ENCODE measurements at places on chromosomes 7 and 10.

DNA sequence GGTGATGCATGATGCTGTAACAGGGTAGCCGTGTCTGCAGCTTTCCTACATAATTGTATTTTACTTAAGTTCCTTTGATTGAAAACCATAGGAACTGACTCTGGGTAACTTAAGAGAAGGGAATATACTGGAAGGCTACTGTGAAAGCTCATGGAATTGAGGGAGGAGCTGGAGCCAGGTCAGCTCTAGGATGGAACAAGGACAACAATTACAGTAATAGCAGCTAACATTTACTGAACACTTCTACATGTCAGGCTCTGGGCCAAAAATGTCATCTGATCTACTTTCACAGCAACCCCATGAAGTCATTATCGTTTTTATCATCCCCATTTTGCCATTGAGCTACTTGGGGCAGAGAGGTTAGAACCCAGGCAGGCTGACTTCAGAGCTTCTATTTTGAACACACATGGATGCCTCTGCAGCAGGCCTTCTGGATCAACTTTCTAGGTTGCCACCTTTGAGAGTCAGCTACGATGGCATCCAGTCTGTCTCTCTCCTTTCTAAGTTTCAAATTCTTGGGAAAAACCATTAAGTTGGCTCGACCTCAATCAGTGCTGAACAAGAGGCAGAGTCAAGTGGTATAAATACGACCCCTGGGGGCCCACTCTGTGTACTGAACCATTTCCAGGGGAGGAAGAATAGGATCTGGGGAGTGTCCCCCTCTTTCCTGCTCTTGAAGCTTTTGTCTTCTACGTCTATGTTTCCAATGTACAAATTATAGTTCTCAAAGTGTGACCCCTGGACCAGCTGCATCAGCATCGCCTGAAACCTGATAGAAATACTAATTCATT is 272.3 kb upstream of the PLPP4 start:
- no peak for DNase-seq

DNA sequence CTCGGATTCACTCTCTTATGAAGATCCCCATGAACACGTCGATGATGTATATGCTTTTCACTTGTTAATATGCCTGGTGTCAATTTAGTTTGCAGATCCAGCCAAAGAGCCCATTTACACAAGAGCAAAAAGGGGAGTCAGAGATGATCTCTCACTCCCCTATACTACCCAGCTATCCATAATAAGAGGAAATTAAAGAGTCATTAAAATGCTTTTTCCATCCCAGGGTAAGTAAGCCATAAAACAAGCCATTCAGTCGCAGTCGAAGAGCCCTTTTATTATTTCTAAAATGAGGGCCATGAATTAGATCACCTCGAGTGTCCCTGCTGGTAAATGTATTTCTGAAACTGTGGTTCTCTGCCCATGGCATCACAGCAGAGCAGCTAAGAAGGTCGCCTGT is 41.2 kb downstream of the CHCHD3 start:
- DNase-seq: no peak

- DNase-seq: peak; percentile 39
Observed at GRCh38 chr10:119401671-119402395, 140.7 kb downstream of the RGS10 start.

GRCh38 chr7:137850571-137850970 is 3.8 kb upstream of the DGKI start:
- no peak for DNase-seq

GRCh38 chr7:74199551-74200355 is 10.1 kb upstream of the LAT2 start:
- no peak for DNase-seq

GRCh38 chr7:140506788-140507464 is 27.6 kb upstream of the MKRN1 start:
- no peak for DNase-seq

- no peak for DNase-seq
Observed at GRCh38 chr10:125174360-125174759, 14.0 kb upstream of the CTBP2 start.

DNA sequence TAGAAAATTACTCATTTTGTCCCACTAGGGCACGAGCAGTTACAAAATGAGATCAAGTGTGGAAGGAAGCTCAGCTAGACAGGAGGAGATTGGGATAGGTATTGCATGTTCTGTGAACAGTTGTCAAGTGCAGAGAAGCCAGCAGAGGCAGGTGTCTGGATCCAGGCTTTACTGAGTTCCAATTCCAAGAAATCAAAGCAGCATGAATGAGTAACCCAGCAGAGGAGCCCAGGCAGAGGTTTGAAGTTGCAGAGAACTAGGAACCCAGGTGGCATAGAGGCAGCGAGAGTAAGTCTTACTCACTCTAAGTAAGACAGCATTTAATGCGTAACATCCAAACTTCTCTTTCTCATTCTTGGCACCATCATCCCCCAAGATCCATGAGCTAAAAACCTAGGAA is 11.8 kb downstream of the MRC1 start:
- no peak for DNase-seq

GRCh38 chr7:116786791-116787443 is 75.5 kb upstream of the CAPZA2 start:
- peak; percentile 81 for DNase-seq

DNA sequence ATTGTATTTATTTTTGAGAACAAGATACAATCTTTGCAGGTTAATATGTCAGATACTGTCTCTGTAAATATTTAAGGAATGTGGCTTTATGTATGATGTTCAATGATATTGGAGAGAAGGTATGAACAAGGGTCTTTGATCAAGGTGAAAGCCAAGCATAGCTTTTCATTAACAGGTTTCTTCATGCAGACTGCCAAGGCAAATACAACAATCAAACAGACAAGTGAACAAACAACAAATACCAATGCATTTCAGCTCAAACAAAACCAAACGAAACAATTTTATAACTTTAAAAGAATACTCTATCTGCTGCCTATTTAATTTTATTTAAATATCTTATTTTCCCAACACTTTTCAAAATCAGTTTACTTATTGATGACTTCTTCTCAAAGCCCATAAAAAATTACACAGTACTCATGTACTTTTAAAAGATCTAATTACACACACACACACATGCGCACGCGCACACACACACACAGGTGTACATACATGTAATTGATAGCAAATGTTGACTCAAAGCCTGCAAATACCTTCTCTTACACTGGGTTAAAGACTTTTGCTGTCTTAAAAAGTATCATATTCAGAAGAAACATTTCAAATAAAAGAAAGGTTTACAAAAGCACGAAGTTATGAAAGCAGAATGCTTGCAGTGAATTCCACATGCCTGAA is 201.1 kb upstream of the CCDC6 start:
- no peak for DNase-seq

DNA sequence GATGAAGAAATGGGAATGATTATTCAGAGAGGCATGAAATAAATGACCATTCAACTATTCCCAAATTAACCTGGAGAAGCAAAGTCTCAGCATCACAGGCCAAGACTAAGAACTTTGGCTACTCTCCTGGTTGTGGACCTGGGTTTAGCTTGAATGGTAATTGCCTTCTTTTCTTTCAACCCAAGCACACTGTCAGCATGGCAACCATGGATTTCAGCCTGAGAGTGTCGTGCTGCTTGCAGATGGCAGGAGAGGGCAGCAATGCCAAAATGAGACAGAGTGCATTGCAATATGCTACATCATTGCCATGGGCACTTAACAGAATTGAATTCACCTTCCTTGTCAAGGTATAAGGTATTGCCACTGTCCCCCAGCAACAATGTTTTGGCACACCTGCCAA is 767.2 kb downstream of the REEP3 start:
- no peak for DNase-seq

DNA sequence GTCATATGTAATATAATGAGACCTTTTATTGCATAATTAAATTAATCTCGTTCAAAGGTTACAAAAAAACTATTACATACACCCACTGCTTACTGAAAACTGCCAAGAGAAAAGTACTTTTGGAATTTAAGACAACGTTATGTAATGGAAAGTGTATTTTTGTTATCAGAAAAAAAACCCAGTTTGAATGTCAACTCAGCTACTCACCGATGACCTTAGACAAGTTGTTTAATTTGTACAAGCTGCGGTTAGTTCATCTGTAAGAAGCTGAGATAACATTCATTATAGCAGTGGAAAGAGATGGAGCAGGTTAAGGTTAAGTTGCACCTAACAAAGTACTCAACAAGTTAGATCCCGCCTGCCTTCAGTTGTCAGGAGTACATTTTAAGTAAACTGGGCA is 1.1 kb downstream of the PSMA2 start:
- peak; percentile 41 for DNase-seq

DNA sequence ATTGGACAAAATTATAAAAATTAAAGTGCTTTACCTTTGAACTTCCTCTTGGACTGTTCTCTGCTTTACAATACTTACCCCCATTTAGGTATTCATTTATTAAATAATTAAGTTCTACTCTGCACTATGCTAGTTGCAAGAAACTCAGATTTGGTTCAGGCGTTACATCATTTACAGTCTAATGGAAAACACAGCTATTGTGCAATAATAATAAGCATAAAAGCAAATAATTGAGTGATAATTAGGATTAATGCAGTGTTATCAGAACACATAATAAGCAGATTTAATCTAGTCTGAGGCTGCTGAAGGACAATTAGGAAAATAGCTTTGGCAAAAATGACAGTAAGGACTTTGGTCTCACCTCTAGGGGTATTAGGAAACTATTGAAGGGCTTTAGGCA is 493.2 kb upstream of the ADARB2 start:
- no peak for DNase-seq

- DNase-seq: peak; percentile 3
Observed at GRCh38 chr7:131625817-131626372, 69.5 kb upstream of the PODXL start.

DNA sequence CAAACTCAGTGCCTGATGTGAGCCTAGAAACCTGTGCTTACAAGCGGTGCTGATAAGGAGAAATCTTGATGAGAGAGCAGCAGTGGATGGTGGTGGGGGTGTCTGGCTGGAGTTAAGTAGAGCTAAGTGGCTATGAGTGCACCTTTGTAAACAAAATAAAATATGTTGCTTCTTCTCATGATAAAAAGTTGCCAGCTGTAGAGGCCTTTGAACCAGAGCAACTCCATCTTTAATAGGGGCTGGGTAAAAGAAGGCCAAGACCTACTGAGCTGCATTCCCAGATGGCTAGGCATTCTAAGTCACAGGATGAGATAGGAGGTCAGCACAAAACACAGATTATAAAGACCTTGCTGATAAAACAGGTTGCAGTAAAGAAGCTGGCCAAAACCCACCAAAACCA is 107.6 kb upstream of the FAM3C start:
- no peak for DNase-seq

DNA sequence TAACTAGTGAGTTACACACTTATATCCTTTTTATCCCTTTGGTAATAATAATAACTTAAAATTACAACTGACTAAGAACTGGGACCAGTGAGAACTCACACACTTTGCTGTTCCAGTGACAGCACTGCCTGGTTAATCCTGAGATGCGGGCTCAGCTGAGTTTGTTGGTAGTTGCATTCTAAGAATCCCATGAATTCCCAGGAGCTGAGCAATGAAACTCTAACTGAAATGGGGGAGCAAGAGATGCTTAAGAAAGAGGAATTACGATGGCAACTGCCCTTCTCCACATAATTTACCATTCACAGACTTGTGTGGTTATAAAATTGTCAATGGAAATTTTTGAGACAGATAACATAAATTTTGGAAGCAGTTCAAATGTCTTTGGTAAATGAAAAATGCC is 659.4 kb downstream of the MAGI2 start:
- no peak for DNase-seq

DNA sequence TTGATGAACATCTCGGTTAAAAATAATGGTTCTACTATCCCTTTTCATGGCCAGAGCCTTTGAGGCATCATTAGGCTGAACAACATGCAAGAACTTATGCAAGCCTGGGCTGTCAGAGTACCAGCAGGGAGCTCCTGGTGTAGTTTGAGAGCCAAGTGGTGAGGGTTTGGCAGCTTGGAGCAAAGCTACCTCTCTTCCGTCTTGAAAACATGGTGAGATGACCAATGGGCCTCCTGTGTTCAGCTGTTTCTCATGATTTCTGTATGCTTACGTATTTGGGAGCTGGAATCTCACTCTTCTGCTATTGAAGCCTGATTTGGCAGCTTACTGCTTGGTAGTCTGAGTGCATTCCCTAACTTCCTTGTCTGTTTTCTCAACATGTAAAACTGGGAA is 150.4 kb downstream of the CXCL12 start:
- no peak for DNase-seq

DNA sequence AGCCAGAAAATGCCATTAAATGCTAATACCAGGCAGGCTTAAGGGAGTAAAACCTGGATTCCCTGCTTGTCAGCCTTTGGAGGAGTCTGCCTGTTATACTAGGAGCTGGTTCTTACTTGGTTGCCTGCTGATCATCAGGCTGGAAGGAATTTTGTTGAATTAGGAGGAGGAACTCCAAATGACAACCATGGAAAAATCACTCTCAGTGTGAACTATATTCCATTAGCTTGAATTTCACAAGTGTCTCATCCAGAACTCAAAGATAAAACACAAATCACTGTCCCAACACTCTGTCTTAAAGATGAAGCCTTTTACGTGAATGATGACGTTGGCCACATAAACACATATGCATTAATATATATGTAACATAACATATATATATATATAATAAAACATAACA is 238.9 kb upstream of the PLXDC2 start:
- no peak for DNase-seq

DNA sequence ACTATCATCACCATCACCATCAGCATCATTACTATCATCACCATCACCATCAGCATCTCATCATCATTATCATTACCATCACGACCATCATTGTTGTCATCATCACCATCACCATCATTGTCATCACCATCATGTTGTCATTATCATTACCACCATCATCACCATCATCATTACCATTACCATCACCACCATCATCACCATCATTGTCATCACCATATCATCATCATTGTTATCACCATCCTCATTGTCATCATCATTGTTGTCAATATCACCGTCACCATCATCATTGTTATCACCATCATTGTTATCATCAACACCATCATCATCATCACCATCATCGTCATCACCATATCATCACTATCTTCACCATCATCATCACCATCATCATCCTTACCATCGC is 124.3 kb downstream of the PTPRN2 start:
- DNase-seq: no peak

DNA sequence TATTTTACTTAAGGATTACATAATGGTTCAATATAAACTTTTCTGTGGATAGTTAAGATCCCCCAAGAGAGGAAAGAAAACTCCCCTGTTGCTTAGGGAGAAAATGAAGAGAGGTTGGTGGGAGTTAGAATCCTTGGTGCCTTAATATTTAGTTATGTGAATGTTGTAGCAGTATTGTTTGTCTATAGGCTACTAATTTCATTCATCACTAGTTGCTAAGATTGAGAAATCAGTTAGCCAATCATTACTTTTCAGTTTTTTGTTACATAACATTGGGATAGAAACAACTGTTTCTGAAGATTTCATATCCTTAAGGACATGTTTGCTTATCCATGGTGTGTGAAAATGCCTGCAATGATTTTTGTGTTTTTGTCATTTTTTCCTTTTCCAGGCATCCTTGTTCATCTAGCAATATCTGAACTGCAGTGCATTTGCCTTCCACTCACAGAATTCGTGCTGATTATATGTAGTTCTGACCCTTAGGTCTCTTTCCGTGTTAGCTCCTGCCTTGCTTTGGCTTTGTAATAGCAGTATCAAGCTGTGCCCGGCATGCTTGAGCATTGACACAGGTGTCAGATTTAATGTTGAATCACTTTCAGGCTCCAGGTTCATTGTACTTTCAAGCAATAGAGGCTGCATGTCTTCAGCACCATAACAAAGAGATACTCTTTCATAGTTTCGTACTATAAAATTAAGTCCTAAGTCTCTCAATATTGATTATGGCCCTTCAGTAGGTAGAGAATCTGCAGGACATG is 85.0 kb downstream of the PODXL start:
- no peak for DNase-seq

All from suppressor macrophage treated with lipopolysaccharide for 4 hours (primary cell).